Ovary (tissue), 10 donors: ENCODE measurements at places on chromosomes 3 and 15. TPM values are rescaled to one million over a fixed set of nuclear protein-coding genes. Genes with fewer than 3 reads are reported as not detected.

- peaks cover 34% of the 10 kb centered on the region for H3K4me1 ChIP-seq
- no peak overlapping the region for H3K27ac ChIP-seq
- H3K4me3 ChIP-seq, result no peak overlapping the region
Measured at GRCh38 chr3:139528924-139529323, 10.6 kb downstream of the RBP1 start.

DNA sequence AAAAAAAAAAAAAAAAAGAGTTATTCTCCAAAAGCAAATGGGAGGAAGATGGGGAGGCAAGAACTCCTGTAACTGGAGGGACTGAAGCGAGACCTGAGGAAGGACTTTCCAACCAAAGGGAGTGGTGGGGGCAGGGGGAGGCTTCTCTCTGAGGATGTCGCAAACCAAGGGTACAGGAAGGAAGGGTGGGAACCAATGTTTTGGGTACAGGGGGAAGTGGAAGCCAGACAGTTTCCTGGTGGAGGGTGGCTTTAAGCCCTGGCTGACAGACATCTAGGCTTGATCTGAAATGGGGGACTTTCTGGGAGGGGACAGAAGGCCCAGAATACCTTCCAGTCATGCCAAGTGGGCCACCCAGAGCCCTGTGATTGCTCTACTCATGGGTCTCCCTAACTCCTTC, 27.0 kb downstream of the VIPR1 start:
- no peaks in the 10 kb centered on the region for H3K27me3 ChIP-seq
- H3K27ac ChIP-seq, result no peak overlapping the region
- no peak overlapping the region for H3K4me3 ChIP-seq
- no peaks in the 10 kb centered on the region for H3K4me1 ChIP-seq
- DNase-seq, result no peak

DNA sequence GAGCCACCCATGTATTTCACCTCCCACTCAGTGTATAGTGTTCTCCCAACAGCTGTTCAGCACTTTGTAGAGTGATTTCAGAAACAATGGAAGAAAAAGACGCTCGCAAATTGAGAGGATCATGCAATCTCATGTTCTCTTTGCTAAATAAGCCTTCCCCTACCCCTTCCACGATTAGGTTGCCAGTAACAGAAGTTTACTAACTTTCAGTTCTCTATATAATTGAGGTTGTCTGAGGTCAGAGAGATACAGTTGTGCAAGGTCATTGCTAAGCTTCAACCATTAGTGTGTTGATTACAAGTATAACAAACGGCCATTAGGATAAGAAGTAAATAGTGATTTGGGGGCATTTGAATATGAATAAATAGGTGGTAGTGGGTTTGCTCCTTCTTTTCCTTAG, 99.6 kb downstream of the TUSC7 start:
- no peak overlapping the region for H3K4me3 ChIP-seq
- H3K4me1 ChIP-seq, result no peaks in the 10 kb centered on the region
- no peak overlapping the region for H3K27ac ChIP-seq
- H3K36me3 ChIP-seq, result no peaks in the 10 kb centered on the region
- no peak for DNase-seq

DNA sequence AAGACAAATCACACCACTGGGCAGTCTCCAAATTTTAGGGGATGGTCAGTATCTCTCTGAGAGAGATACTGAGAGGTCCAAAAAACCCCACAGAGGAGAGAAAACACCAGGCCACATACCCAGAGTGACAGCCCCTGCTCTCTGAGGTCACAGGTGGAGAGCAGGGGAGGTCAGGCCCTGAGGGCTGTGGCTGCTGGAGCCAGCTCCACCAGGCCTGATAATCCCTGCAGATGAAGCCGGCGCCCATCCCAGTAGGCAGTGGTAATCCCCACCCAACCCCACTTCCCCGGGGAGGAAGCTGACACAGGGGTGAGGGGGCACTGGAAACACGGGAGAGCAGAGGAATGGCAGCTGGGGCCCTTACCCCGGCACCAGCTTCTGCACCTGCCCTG, 31.2 kb upstream of the SRP14 start:
- no peaks in the 10 kb centered on the region for H3K27me3 ChIP-seq
- peaks cover 8% of the 10 kb centered on the region for H3K4me1 ChIP-seq
- H3K27ac ChIP-seq, result no peak overlapping the region
- no peaks in the 10 kb centered on the region for H3K36me3 ChIP-seq
- no peak overlapping the region for H3K4me3 ChIP-seq

SYNPR gene
- total RNA-seq, result not detected

CASR gene
- total RNA-seq, result 0.12 TPM
